Activated naive CD8-positive, alpha-beta T cell treated with anti-CD3 and anti-CD28 coated beads, Interleukin-2, amount 50 U/mL, for 16 hours (primary cell): ENCODE measurements at places on chromosomes 16 and 17.

DNA sequence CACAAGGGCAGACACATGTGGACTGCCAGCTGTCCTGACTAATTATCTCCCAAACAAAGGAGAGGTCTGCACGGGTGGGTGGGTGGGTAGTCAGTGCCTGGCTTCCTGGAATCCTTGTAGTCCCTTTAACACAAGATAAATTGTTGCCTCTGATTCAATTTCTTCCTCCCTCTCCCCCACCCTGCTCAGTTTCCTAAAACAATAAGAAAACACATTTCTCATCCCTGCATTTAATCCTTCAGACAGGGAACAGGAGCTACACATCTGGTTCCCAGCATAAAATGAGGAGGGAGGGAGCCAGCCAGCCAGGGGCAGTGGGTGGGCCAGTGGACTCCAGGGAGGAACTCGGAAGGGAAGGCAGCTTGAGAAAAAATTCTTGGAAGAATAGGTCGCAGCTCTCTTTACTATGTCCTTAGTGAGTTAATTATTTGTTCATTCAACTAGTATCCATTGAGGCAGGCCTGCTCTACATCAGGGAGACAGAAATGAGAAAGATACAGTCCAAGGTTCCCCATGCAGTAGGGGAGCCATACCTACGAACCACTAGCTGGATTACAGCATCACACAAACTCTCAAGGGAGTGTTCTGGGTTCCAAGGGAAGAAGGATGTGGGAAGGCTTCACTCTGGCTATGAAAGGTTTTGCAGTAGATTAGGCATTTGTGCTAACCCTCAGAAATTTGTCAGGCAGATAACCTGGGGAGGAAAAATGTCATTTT is 58.3 kb downstream of the CCT6B start:
- DNase-seq: no peak

GRCh38 chr17:49016775-49017463 is 19.7 kb downstream of the IGF2BP1 start:
- no peak for DNase-seq

DNA sequence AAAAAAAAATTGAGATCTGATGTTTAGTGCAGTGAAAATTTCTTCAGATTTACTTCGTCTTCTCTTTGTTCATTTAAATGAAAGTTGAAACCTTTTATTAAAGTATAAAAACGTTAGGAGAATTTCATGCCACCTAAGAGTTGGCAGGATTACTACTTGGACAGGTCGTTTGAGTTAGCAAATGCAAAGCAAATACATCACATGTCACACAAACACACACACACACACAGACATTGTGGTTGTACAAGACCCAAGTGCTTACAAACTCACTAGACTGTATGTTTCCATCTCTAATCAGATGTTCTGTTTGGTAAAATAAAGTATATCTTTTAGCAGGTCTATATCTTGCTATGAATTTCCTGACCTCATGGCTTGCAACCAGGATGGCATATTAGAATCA is 185.6 kb upstream of the COX10 start:
- DNase-seq: no peak

GRCh38 chr17:38605841-38606645 is at the start of gene SRCIN1:
Gene SRCIN1 (minus strand): TSS chr17:38605952. CDS start chr17:38605705, 247 bp downstream.
- DNase-seq: peak; percentile 6

DNA sequence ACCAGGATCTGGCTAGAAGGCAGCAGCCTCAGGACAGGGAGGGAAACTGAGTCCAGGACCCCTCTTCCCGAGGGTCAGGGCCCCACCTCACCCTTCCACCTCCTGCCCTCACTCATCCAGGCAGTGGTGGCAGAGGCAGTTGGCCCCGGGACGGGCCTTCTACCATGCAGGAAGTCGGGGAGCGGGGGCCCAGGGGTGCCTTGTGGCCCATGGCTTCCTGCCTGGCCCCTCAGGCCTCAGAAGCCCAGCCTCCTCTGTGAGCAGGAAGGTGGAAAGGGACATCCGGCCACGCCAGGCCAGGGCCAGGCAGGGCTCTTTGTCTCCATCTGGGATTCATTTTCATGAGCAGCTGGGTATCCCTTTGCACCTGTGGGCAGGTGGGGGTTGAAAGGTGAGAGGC is 58.5 kb downstream of the BAHCC1 start:
- DNase-seq: no peak

DNA sequence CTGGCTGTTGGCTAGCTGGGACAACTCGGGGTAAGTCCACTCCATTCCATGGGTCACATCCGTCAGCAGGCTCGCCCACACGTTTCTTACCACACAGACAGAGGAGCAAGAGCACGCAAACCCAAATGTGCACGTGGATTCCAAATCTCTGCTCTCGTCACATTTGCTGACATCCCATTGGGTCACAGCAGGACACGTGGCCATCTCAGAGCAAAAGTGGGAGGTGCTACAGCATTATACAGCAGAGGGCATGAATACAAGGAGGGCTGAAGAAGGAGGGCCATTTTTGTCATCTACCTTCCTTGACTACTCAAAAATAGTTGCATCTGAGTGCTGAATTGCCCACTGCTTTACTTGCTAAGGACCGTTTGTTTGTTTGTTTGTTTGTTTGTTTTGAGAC is 84.7 kb downstream of the RBBP6 start:
- DNase-seq: no peak

GRCh38 chr17:6508519-6509030 is 47.8 kb downstream of the PITPNM3 start:
- no peak for DNase-seq

GRCh38 chr16:82281544-82281943 is 111.5 kb upstream of the MPHOSPH6 start:
- DNase-seq: no peak

- no peak for DNase-seq
Observed at GRCh38 chr17:74632617-74633016, 9.1 kb upstream of the CD300E start.

- DNase-seq: no peak
Observed at GRCh38 chr17:68910251-68910705, 44.9 kb downstream of the ABCA8 start.

GRCh38 chr17:61723914-61724313 is 132.9 kb upstream of the NACA2 start:
- no peak for DNase-seq

- DNase-seq: no peak
Observed at GRCh38 chr16:77133706-77134105, 57.3 kb upstream of the MON1B start.

- DNase-seq: no peak
Observed at GRCh38 chr17:81309140-81309858, 14.2 kb upstream of the SLC38A10 start.

- no peak for DNase-seq
Observed at GRCh38 chr17:31629696-31630470, 229.2 kb downstream of the COPRS start.

GRCh38 chr17:71983828-71984227 is 137.0 kb upstream of the SOX9 start:
- no peak for DNase-seq

DNA sequence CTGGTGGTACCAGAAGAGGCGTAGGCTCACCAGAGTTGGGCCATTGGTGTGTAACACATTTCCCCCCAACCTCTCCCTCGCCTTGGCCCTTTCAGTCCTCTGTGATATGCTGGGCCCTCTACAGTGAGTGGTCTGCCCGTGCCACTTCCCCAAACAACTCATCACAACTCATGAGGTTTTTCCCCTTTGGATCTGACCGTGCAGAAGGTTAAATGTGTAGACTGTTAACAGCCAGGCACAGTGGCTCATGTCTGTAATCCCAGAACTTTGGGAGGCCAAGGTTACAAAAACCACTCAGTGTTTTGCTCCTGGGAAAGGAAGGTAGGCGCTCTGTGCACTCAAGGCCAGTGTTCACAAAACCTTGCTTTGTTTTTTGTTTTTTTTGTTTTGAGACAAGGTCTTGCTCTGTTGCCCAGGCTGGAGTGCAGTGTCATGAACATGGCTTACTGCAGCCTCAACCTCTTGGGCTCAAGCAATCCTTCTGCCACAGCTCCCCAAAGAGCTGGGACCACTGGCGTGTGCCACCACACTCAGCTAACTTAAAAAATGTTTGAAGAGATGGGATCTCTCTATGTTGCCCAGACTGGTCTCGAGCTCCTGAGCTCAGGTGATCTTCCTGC is 11.3 kb upstream of the CYB5B start:
- DNase-seq: no peak

DNA sequence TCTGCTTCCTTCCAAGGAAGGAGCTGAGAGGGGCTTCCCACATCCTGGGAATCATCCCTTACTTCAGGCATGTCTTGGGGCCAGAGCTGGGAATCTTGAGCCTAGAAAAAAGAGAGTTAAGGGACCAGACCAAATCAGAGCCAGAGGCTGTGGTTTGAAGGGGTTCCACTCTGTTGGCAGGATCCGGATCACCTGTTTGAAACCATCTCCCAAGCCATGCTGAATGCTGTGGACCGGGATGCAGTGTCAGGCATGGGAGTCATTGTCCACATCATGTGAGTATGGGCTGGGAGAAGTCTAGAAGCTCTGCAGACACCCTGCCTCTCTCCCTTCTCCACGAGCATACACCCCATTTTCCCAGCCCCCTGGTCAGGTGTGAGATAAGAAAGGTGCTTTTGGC is 9.7 kb downstream of the PSMB3 start:
- no peak for DNase-seq

GRCh38 chr17:45051060-45051719 is at the start of gene DCAKD:
Gene DCAKD (minus strand): TSS chr17:45051632. CDS start chr17:45034885, 16,747 bp downstream.
- DNase-seq: peak; percentile 82

DNA sequence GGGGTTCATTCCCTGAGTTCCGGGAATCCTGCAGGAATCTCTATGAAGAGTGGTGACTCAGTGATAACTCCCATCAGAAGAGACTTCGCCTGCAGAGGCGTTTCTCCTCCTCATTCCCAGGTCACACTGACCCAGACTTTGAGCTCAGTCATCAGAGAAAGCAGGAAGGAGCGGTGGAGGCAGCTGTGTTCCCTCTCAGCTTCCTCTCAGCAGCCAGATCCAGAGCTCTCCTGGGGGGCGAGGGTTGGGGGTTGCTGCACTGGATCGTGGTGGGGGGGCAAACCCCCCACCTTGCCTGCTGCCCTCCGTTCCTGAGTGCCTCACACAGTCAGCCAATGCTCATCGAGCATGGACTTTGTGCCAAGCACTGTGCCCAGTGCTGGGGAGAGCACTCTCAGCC is 271.2 kb downstream of the CBLN1 start:
- DNase-seq: no peak

DNA sequence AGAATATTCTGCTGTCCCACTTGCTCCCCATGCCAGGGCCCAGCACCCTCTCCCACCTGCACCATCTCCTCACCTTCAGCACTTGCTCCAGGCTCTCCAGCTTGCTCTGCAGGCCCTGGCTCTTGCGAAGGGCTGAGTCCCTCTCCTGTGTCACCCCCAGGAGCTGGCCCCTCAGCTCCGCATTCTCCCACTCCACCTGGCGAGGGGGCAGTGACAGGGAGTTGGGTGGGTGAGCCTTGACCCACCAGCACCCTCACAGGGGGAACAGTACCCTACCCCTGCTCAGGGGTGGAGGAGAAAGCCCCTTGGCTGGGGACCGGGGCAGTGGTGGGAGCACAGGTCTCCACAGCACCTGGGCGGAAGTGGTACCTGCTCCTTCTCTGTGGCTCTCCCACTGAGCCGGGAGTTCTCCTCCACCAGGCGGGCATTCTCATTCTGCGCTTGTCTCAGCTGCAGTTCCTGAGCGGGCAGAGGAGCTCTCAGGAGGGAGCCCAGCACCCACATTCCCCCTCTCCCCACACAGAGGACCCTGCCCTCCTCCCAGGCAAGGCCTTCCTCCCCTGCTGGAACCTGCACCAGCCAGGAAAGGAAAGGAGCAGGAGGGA is 5.9 kb downstream of the TSPOAP1 start:
- DNase-seq: no peak

GRCh38 chr17:951325-952132 is 28.0 kb downstream of the NXN start:
- DNase-seq: no peak

GRCh38 chr16:1913327-1914083 is 4.7 kb downstream of the HS3ST6 start:
- no peak for DNase-seq

DNA sequence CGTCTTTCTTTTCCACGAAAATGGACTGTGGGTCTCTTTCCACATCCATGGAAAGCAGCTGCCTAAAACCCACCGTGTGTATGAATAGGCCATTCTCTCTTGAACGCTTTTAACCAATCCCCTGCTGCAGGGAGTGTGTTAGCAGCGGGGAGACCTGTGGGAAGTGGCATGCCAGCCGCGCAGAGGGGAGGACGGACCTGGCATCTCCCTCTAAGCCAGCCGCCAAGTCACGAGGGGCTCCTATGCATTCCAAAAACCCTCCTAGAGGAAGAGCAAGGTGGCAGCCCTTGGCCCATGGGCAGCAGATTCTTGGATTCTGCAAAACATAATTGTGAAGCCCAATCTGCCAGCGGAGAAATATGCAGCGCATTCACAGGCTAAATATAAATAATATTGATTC is 15.4 kb downstream of the RBFOX3 start:
- no peak for DNase-seq

DNA sequence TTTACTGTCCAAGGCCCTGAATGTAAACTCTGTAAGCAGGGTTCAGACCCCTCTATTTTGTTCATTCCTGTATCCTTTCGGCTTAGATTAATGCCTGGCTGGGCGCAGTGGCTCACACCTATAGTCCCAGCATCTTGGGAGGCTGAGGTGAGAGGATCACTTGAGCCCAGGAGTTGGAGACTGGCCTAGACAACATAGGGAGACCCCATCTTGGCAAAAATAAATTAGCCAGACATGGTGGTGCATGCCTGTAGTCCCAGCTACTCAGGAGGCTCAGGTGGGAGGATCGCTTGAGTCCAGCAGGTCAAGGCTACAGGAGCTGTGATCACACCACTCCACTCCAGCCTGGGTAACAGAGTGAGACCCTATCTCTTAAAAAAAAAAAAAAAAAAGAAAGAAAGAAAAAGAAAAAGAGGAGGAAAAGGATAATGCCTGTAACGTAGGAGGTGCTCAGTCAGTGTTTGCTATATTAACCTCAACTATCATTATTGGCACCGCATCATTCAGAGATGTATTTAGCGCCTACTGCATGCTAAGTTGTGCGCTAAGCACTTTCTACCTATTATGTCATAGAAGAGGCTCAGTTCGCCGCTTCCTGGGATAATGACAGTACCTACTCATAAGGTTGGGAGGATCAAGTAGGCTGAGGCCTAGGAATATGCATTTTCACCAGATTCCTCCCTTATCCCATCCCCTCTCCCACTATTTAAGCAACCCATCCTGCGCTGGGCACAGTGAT is 5.0 kb downstream of the SOCS1 start:
- no peak for DNase-seq

DNA sequence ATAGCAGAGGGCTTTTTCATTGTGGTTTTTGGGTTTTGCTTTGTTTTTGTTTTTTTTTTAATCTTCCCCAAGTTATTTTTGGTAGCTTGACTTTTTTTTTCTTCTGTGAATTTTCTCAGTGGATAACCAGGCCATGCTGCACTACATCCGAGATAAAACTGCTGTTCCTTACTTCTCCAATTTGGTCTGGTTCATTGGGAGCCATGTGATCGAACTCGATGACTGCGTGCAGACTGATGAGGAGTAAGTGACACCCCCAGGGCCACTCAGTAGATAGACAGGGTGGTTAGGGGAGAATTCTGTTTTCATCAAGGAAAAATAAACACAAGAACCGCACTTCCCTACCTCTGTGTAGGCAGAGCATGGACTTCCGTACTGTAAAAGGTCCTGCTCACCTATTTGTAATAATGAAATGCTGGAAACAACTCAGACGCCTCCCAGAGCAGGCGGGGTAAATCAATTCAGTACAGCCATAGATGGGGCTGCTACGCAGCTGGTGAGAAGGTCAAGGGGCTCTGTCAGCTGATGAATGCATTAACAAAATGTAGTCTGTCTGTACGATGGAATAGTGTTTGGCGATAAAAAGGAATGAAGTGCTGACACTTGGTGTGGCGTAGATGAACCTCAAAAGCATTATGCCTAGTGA is 28.6 kb downstream of the CLEC16A start:
- DNase-seq: no peak

GRCh38 chr17:44906763-44907728 is 7.8 kb upstream of the EFTUD2 start:
- DNase-seq: no peak

- DNase-seq: no peak
Observed at GRCh38 chr17:31724026-31724425, 135.0 kb downstream of the COPRS start.
